ENCODE measurements at places on chromosomes 5 and 9.

- DNase-seq, result no peak
These were observed 159.1 kb downstream of the YIPF5 start for GRCh38 chr5:144011388-144011787.

DNA sequence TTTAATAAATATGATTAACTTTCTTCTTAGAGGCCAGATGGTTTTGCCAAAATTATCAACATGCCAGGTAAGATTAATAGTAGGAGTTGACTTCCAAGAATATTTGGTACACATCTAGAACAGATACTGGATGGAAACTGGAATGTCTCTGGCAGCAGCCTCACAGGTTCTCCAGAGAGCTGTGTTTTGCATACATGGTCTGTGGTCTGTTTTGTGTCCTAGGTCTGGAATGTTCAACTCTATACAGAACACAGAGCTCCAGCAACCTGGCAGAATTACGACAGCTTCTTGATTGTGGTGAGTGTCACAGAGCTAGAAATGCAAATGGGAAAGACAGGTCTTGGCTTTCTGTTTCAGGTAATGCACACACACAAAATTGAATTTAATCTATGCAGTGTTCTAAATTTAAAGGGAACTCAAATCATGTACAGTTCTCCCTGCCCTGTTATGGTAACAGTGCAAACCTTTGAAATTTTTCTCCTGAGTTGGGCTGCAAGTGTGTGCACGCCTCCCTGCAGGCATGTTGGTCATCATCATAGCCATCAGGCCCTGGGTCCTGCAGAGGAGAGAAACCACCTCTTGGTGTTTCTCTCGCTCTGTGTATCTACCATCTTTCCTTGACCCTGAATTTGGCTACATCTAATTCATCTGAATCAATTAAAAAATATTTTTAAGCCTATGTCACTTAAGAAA is 58.3 kb downstream of the PIK3R1 start:
- no peak for DNase-seq

DNA sequence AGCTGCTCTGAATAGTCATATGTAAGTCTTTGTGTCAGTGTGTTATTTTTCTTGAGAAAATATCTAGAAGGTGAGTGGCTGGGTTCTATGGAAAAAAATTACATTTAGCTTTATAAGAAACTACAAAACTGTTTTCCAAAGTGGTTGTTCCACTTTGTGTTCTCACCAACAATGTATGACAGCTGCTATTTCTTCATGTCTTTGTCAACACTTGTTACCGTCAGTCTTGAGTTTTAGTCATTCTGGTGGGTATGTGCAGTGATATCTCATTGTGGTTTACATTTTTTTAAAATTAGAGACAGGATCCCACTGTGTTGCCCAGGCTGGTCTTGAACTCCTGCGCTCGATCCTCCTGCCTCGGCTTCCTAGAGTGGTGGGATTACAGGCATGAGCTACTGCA is 246.4 kb downstream of the PJA2 start:
- DNase-seq, result no peak

DNA sequence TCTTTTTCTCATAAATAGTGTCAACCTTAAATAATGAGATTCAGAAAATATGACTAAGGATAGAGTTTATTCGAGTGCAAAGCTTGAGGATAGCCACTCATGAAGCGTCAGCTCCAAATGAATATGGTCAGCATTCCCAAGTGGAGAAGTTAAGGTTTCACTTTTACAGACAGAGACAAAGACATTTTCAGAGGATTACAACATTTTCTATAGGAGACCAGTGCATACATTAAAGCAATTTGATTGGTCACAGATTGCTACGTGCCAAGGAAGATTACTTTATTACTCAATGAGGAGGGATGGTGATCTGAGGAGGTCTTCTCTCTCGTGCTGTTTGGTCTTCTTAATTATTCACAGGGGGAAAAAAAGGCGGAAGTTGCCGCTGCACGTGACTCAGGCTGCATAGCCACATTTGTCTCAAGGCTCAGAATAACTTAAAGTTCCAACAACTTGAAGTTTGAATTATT is 60.1 kb upstream of the SPATA31C2 start:
- peak; percentile 8 for DNase-seq

DNA sequence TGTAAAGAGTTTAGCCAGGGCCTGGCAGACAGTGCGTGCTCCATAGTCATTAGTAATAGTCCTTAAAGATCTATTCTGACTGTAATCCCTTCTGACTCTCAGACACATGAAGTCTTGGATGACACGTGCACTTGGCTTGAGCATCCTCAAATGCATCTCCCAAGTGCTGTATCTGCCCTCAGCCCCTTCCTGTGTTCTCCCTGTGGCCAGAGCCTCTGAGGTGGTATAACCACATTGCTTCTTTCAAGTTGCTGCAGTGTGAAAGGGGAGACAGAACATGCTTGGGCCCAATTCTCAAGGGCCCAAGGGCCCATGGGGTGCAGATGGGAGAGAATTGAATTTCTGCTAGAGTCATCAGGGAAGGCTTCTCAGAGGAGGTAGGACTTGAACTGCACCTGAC is 30.1 kb upstream of the HAND1 start:
- no peak for DNase-seq

DNA sequence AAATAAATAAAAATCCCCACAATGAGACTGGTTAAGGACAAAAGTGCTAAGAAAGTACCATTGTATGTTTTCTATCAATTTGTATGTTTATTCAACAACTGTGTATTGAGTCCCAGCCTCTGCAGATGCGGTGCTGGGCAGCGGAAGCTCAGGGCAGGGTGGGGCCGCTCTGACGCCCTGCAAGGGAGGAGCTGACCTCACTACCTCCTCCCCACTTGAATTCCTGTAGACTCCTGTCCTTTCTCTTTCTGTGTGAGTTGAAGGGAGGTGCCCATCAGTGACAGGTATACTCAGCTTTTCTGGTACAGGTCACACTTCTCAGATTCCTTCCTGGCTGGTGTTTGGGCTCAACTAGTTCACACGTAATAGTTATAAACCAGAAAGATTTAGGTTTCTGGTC is 27.0 kb downstream of the ANGPTL2 start:
- DNase-seq, result no peak

- no peak for DNase-seq
These were observed 122.6 kb upstream of the KLF4 start for GRCh38 chr9:107612136-107612535.

DNA sequence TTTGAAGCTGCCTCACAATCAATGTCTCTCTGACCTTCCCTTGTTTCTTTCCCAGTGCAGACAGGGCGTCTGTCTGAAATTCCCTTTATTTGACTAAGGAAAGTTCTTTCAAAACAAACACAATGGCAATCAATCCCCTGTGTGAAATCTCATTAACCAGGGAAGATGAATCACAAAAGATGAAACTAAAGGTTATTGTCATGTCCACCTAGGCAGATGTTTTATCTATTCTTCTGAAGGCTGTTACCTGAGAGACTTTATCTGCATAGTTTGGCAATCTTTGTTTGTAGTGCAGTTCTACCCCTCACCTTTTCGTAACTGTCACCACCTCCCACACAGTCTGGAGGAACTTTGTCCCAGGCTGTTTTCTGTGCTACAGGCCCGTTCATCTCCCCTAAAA is 217.5 kb upstream of the RIOK2 start:
- DNase-seq, result no peak

GRCh38 chr5:65327582-65327981 is 154.1 kb downstream of the ADAMTS6 start:
- no peak for DNase-seq

- DNase-seq, result no peak
These were observed 13.6 kb upstream of the FAM240B start for GRCh38 chr9:38733503-38733902.

DNA sequence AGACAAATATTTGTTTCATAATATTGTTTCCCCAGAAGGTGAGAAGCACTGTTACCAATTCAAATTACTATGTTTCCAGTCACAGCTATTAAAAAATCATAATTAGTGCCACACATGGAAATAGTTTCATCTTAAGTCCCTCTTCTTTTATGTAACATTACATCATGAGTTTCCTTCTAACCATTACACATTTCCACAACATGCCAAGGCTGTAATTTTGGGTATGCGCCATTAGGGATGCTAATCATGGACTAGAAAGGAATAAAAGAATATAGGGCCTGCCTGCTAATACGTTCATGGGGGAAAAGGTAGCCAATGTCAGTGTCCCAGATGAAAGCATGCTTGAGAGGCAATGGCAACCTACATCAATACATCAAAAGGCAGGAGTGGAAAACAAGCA is 142.5 kb upstream of the LPAR1 start:
- DNase-seq, result no peak

DNA sequence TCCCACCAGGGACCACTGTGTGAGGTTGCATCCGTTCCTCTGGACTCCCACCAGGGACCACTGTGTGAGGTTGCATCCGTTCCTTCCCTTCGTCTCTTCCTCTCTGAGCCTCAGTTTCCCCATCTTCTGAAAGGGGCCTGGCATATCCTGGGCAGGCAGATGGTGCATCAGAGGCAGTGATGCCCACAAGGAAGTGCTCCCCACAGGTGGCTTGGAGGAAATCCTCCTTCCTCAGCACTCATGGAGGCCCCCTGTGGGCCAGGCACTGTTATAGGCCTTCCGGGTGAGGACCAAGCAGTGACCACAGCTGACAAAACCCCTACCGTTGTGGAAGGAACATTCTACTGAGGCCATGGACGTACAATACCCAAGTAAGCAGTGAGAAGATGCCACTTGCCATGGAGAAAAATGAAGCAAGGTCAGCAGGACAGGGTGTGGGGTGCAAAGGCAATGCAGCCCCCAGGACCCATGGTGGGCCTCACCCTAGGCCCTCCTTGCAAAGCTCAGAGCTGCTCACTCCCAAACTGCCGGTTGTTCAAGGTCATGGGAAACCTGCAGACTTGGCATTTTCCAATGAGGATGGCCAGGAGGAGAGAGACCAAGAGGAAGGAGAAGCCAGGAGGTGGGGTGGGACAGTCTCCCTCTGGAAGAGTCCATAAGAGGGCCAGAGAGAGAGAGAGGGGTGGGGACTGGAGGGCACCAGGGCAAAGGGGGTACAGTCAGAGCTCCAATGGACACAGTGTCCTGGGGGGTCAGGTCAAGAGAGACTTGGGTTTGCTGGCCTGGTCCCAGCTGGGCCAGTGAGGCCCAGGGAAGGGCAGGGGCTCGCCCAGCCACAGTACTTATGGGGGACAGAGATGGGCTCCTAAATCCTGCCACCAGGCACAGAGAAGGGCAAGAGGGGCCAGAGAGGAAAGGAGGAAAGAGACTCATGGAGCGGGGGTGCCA is 51.1 kb downstream of the C9orf50 start:
- DNase-seq, result peak; percentile 57

- DNase-seq, result no peak
These were observed 91.8 kb upstream of the DAPK1 start for GRCh38 chr9:87405677-87406542.

- DNase-seq, result peak; percentile 17
These were observed 1.2 kb downstream of the DUSP1 start for GRCh38 chr5:172769616-172770373.

DNA sequence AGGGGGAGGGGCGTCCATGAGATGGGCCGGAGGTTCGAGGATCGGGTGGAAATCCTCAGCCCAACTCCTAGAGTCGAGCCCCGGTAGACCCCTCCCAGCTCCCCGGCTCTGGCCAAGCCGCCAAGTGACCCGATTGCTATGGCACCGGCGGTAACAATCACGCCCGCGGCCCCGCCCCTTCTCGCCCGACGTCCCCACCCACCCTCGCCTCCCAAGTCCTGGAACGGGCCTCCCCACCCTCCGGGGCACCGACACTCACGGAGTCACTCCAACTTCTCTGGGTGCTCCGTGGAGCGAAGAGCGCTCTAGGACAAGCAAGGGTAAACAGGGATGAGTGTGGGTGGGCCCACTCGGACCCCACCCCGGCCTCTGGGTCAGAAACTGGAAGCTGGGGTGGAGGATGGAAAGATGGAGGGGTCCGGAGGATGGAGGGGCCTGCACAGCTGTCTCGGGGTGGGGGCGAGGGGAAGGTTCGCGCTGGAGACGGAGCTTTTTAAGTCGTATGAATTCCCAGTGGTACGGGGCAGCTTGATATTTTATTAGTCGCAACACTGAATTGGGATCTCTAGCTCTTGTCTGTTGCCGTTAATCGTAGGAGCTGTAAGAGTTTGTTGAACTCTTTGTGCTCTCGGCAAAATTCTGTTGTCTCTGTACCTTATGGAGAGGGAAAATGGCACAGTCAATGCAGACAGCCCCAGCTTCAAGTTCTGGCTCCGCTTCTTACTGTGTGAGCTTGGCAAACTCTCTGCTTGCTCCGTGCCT is at the start of gene SPACA9:
SPACA9 (plus strand) TSS at position 204 of the 762 bp plus-strand sequence. CDS start 5,050 bp downstream, outside the sequence.
- DNase-seq, result peak; percentile 61

- no peak for DNase-seq
These were observed 124.6 kb upstream of the TAF11L2 start for GRCh38 chr5:17373406-17373805.

GRCh38 chr5:111774525-111774924 is 17.5 kb upstream of the NREP start:
- DNase-seq, result peak; percentile 79

- DNase-seq, result peak; percentile 40
These were observed 21.5 kb upstream of the SEMA4D start for GRCh38 chr9:89519366-89519805.

DNA sequence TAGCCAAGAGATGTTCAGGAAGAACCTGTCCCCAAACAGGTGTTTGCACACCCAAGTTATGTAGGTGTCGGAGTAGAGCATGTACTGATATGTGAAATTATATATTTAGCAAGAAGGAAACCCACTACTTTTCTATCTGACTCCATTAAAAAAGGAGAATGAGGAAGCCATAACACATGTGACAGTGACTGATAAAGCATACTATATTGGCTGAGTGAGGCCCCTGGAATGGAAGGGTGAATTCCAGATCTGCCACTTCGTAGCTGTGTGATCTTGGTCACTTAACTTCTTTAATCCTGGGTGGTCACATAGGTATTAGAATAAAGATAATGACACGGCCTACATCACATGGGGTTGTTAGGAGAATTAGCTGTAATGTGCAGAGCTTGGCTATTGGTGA is 116.0 kb upstream of the MAN2A1 start:
- no peak for DNase-seq

DNA sequence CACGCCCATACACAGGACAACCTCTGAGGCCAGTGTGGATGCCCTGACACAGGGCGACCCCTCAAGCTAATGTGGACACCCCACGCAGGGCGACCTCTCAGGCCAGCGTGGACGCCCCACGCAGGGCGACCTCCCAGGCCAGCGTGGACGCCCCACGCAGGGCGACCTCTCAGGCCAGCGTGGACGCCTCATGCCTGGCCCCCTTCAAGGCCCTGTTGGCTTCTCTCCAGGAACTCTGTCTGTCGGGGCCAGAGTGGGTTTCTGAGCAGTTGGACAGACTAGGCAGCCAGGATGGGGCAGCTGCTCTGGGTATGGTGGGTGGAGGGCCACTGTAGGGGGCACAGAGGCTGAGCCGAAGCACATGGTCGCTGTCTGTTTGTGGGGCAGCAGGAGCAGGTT is 47.4 kb downstream of the LMX1B start:
- DNase-seq, result no peak

GRCh38 chr5:160352308-160352707 is 18.1 kb downstream of the C1QTNF2 start:
- no peak for DNase-seq

GRCh38 chr5:80116465-80116864 is 81.3 kb downstream of the THBS4 start:
- DNase-seq, result no peak

- no peak for DNase-seq
These were observed 501.5 kb downstream of the DMAC1 start for GRCh38 chr9:7298123-7298522.

GRCh38 chr9:116434314-116434713 is 252.8 kb upstream of the TRIM32 start:
- DNase-seq, result no peak
